ENCODE measurements at places on chromosomes 6 and 20. TPM values are rescaled to one million over a fixed set of nuclear protein-coding genes. Genes with fewer than 3 reads are reported as not detected.

DNA sequence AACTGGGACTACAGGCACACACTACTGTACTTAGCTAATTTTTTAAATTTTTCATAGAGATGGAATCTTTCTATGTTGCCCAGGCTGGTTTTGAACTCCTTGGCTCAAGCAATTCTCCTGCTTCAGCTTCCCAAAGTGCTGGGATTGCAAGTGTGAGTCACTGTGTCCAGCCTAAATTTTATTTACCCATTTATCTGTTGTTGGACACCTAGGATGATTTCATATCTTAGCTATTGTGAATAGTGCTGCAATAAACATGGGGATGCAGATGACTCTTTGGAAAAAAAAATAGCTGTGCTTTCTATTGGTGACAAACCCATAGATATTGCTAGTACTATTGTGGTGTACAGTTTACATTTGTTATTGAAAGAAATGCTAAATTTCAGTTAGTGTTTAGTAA is 19.6 kb upstream of the SYNCRIP start:
- no peak overlapping the region for H3K27ac ChIP-seq
- H3K4me1 ChIP-seq, result no peaks in the 10 kb centered on the region
- H3K36me3 ChIP-seq, result no peaks in the 10 kb centered on the region
- H3K4me3 ChIP-seq, result no peak overlapping the region

- no peaks in the 10 kb centered on the region for H3K4me1 ChIP-seq
- H3K4me3 ChIP-seq, result no peak overlapping the region
- no peak overlapping the region for H3K27ac ChIP-seq
Measured at GRCh38 chr6:142414462-142415250, 112.8 kb downstream of the ADGRG6 start.

- no peak overlapping the region for H3K27ac ChIP-seq
- H3K36me3 ChIP-seq, result no peaks in the 10 kb centered on the region
- no peak for DNase-seq
- H3K4me1 ChIP-seq, result no peaks in the 10 kb centered on the region
Measured at GRCh38 chr6:142459271-142459670, 157.5 kb downstream of the ADGRG6 start.

- no peaks in the 10 kb centered on the region for H3K36me3 ChIP-seq
- no peaks in the 10 kb centered on the region for H3K4me1 ChIP-seq
- no peak overlapping the region for H3K27ac ChIP-seq
- H3K4me3 ChIP-seq, result no peak overlapping the region
Measured at GRCh38 chr6:89048985-89049384, 31.6 kb upstream of the PNRC1 start.

- no peaks in the 10 kb centered on the region for H3K27me3 ChIP-seq
- H3K27ac ChIP-seq, result no peak overlapping the region
- DNase-seq, result no peak
Measured at GRCh38 chr6:142744836-142745235, 200.1 kb downstream of the HIVEP2 start.

DNA sequence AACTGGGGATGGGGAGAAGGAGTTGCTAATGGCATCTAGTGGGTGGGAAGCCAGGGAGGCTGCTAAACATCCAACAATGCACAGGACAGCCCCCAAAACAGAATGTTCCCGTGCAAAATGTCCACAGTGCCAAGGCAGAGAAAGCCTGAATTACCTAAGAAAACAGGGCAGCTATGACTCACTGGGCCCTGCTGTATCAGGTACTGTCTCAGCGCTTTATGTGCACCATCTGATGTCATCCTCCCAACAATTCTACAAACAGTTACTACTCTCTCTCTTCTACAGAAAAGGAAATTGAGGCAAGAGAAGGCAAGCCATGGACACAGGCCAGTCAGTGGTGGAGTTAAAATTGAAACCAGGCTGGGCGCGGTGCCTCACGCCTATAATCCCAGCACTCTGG is 3.1 kb downstream of the YTHDF1 start:
- no peaks in the 10 kb centered on the region for H3K36me3 ChIP-seq
- no peak overlapping the region for H3K27ac ChIP-seq
- no peaks in the 10 kb centered on the region for H3K27me3 ChIP-seq
- no peaks in the 10 kb centered on the region for H3K4me1 ChIP-seq
- H3K4me3 ChIP-seq, result no peak overlapping the region

TJAP1 gene
- total RNA-seq, result 12.8 TPM

DNA sequence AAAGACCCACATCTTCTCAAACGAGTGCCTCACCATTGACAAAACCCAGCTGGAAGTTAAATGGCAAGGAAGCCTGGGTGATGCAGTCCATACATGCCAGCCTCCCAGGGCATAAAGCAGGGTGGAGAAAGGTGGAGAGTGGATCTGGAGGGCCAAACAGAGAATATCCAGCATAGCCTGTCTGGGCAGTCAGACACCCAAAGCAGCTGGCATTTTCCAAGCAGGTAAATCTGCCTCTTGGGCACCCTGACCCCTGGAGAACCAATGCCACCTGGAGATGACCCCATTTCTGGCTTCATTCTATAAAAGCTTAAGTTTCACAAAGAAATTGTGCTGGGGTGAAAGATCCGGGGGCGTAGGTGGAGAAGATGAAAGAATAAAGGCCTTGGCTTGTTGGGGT is 5.1 kb upstream of the SRPK1 start:
- no peaks in the 10 kb centered on the region for H3K4me1 ChIP-seq
- H3K27me3 ChIP-seq, result no peaks in the 10 kb centered on the region
- H3K36me3 ChIP-seq, result no peaks in the 10 kb centered on the region

GRCh38 chr6:153018355-153018754 is 15.8 kb upstream of the MTRF1L start:
- no peak overlapping the region for H3K4me3 ChIP-seq
- no peaks in the 10 kb centered on the region for H3K36me3 ChIP-seq
- H3K4me1 ChIP-seq, result no peaks in the 10 kb centered on the region
- H3K27ac ChIP-seq, result no peak overlapping the region

- no peak overlapping the region for H3K4me3 ChIP-seq
- no peak for DNase-seq
- H3K4me1 ChIP-seq, result no peaks in the 10 kb centered on the region
Measured at GRCh38 chr6:146190581-146190980, 161.7 kb downstream of the GRM1 start.

DNA sequence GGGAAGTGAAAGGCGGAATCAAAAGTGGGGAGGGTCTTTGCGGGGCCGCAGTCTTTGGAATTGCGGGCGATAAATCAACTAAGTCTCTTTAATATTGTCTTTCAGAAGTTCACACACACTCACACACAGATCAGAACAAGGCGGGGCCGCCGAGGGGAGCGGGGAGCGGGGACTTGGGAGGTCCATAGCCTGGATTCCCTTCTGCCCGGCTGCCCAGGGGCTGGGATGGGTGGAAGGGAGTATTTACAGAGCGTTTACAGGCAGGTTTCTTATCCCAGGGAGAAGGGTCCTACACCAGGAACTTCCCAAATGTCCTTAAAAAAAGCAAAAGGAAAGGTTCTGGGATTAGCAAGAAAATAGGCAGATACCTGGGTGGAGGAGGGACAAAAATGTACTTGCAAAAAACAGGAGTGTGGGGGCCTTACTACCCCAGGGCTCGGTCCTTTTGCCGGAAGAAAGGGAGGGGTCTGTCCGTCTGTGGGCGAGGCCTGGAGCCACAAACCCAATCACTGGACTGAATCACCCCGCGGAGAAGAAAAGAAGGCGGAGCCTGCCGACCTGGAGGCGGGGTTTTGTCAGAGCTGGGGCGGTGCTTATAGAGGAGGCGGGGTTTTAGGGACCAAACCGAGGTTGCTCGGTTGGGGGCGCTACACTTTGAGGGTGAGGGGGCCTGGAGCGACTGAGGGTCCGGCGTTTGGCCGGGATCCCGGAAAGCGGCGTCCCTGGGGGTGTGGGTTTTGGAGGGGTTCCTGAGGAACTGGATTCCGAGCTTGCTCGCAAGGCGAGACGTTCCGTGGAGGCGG is 3.2 kb downstream of the PRRT1 start:
- no peak for DNase-seq
- no peaks in the 10 kb centered on the region for H3K27me3 ChIP-seq
- no peak overlapping the region for H3K27ac ChIP-seq

GRCh38 chr6:133957780-133958242 is 4.8 kb downstream of the TBPL1 start:
- no peaks in the 10 kb centered on the region for H3K4me1 ChIP-seq
- DNase-seq, result no peak
- no peaks in the 10 kb centered on the region for H3K27me3 ChIP-seq
- H3K4me3 ChIP-seq, result no peak overlapping the region
- H3K27ac ChIP-seq, result no peak overlapping the region
- no peaks in the 10 kb centered on the region for H3K36me3 ChIP-seq

GRCh38 chr20:7090811-7091210 is 323.3 kb downstream of the BMP2 start:
- no peaks in the 10 kb centered on the region for H3K4me1 ChIP-seq
- no peaks in the 10 kb centered on the region for H3K27me3 ChIP-seq
- no peak overlapping the region for H3K27ac ChIP-seq
- DNase-seq, result no peak
- no peak overlapping the region for H3K4me3 ChIP-seq

GRCh38 chr6:85037221-85037620 is 272.8 kb upstream of the TBX18 start:
- H3K27ac ChIP-seq, result no peak overlapping the region
- H3K27me3 ChIP-seq, result no peaks in the 10 kb centered on the region
- no peak for DNase-seq
- H3K4me1 ChIP-seq, result no peaks in the 10 kb centered on the region
- no peak overlapping the region for H3K4me3 ChIP-seq

GRCh38 chr6:25174678-25175077 is 104.5 kb upstream of the CARMIL1 start:
- no peaks in the 10 kb centered on the region for H3K4me1 ChIP-seq
- H3K4me3 ChIP-seq, result no peak overlapping the region
- no peak for DNase-seq
- peak overlapping the region; percentile 69 for H3K27ac ChIP-seq
- H3K36me3 ChIP-seq, result no peaks in the 10 kb centered on the region
- H3K27me3 ChIP-seq, result no peaks in the 10 kb centered on the region

CSE1L gene
- total RNA-seq, result 49.7 TPM

GRCh38 chr20:40908309-40908708 is 120.3 kb upstream of the TOP1 start:
- no peak for DNase-seq
- no peaks in the 10 kb centered on the region for H3K27me3 ChIP-seq
- H3K4me1 ChIP-seq, result no peaks in the 10 kb centered on the region
- no peak overlapping the region for H3K4me3 ChIP-seq
- no peaks in the 10 kb centered on the region for H3K36me3 ChIP-seq

DNA sequence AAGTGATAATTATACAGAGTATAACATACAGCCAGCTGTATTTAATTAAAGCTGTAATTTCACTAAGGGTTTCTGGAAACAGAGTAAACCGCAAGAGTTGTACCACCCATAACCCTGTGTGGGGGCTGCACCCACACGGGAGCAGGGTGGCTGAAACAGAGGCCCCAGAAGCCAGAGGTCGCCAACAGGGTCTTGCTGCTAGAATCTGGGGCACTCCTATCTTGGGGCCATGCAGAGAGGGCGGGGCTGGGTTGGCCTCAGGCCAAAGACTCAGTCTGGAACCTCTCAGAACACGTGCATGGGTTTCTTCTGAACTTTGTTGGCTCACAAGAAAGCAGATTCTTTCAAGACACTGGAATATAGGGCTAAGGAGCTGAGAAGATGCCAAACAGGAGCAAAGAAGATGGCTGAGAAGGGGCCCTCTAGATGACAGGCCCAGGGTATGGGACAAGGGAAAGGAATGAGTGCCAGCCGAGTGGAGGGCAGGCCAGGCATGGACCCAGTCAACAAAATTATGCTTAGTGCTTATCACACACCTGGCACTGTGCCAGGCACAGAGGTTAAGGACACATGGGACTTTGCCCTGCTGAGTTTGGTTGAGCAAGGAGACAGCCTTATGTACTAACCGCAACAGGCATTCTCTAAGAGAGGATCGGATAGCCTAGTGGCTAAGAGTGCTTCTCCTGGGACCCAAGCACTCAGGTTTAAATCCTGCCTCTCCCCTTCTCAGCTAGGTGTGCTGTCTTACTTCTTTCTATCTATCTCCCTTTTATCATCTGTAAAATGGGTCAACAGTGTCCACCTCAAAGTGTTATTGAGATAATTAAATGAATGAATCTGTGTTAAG is 96.6 kb upstream of the FOXP4 start:
- no peaks in the 10 kb centered on the region for H3K4me1 ChIP-seq
- H3K27ac ChIP-seq, result peak overlapping the region; percentile 46
- DNase-seq, result peak; percentile 71
- H3K27me3 ChIP-seq, result no peaks in the 10 kb centered on the region
- no peaks in the 10 kb centered on the region for H3K36me3 ChIP-seq
- H3K4me3 ChIP-seq, result no peak overlapping the region

CRIP3 gene
- 1.5 TPM for total RNA-seq

DNA sequence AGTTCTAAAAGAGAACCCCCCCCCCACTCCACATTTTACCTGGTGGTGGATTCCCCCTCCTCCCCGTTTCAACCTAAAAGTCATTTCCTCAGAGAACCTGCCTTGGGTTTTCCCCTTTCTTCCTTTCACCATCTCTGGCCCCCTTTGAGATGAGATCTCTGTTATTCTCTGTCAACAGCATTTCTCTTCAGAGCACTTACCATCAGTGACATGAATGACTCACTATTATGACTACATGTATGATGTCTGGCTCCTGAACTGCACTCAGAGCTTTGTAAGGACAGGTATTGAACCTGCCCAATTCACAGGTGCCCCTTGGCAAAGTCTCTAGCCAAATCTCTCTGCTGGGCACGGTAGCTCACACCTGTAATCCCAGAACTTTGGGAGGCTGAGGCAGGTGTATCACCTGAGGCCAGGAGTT is 61.4 kb upstream of the JARID2 start:
- no peaks in the 10 kb centered on the region for H3K27me3 ChIP-seq
- no peak overlapping the region for H3K27ac ChIP-seq
- no peaks in the 10 kb centered on the region for H3K4me1 ChIP-seq
- H3K36me3 ChIP-seq, result no peaks in the 10 kb centered on the region
- H3K4me3 ChIP-seq, result no peak overlapping the region

Measured in uterus (tissue), 4 donors.